ENCODE measurements at places on chromosomes 1 and 21.

- DNase-seq, result no peak
Measured at GRCh38 chr1:4421986-4422385, 232.4 kb upstream of the AJAP1 start.

GRCh38 chr1:207020709-207021107 is 11.8 kb downstream of the C1orf116 start:
- no peak for DNase-seq

DNA sequence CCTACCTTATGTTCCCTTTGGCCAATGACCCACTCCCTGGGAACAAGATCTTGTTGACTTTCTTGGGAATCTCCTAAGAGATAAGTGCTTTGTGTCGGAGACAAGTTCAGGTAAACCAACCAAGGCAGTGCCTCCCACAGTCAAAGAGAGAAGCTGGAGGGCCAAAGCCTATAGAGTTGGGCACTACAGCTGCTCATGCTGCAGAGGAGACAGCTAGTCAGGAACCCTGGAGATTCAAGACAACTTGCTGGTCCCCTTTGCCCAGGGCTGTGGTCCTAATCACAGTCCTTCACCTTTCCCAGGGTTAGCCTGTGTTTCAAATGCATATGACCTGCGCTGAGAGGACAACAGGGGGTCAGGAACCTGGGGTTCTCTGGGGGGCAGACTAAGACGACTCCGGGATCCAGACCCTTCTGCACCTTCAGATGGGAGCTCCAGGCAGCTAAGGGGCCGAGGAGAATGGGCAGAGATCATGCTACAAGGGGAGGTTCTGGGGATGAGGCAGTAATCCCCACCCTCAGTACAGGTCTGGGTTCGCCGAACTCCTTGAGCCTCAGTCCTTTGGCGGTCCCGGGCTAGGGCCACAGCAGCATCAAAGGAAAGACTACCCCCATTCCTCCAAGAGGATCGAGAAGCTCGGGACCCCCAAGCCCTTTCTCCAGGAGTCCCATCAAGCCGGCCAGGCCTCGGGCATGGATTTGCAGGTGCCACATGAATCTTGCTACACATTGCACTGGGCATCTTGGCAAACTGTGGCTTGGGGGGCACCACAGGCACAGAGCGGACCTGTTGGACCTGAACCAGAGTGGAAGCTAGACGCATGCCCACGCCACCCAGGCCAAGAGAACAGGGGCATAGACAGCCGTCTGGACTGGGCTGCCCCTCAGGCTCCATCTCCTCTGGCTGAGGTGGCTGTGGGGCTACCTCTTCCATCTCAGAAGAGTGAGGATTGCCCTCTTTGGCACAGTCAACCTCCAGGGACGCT is 2.0 kb upstream of the USF1 start:
- no peak for DNase-seq

GRCh38 chr21:35511696-35512162 is 462.6 kb upstream of the RUNX1 start:
- no peak for DNase-seq

DNA sequence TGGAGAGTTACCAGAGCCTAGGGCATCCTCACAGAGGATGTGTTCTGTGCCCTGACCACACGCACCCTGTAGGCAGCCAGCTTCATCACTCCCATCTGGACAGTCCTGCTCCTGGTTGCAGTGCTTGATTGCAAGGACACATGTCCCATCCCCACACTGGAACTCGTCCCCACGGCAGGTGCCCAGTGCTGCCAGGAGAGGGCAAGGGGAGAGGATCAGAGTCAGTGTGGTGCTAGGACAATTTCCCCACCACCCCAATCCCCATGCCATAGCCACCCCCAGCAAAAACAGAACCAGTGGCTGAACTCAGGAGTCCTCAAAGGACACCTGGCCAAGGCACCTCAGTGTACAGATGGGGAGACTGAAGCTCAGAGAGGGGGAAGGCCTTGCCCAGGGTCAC is 37.2 kb upstream of the MAGOH start:
- no peak for DNase-seq
